CD4-positive, alpha-beta T cell treated with Interleukin-17A for 1 hour (primary cell): ENCODE measurements at places on chromosomes 5 and 9.

- DNase-seq = no peak
Measured at GRCh38 chr5:16568875-16569580, 47.8 kb downstream of the RETREG1 start.

GRCh38 chr5:79612667-79613198 is 492 bp downstream of the TENT2 start:
- DNase-seq = no peak

- DNase-seq = no peak
Measured at GRCh38 chr5:98604721-98605425, 168.6 kb upstream of the RGMB start.

GRCh38 chr9:99020786-99021436 is 77.2 kb downstream of the COL15A1 start:
- DNase-seq = no peak

GRCh38 chr9:113886933-113887332 is 10.8 kb downstream of the ZNF618 start:
- peak; percentile 22 for DNase-seq

DNA sequence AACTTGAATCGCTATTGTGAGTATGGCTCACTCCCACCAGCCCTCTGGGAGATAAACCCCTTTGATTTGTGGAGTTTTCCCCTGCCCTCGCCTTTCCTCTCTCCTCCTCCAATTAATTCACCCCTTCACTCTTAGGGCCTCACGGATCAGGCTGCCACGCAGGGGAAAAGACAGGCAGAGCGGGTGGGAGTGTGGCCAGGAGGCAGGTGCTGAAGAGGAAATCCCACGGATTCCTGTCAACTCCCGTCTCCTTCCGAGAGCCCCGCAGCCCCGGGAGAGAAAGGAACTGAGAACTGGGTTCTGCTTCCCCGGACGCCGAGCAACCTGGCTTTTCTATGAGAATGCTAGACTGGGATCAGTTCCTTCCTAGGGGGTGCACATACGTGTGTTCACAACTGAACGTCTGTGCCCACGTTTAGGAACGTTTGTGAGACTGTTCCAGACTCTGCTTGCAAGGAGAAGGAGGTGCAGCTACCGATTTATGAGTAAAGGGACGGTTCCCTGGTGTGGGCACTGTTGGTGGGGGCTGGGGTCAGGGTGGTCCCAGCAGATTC is 314.5 kb upstream of the TLE4 start:
- DNase-seq = no peak

GRCh38 chr9:105248691-105249090 is 4.2 kb downstream of the SLC44A1 start:
- DNase-seq = no peak

DNA sequence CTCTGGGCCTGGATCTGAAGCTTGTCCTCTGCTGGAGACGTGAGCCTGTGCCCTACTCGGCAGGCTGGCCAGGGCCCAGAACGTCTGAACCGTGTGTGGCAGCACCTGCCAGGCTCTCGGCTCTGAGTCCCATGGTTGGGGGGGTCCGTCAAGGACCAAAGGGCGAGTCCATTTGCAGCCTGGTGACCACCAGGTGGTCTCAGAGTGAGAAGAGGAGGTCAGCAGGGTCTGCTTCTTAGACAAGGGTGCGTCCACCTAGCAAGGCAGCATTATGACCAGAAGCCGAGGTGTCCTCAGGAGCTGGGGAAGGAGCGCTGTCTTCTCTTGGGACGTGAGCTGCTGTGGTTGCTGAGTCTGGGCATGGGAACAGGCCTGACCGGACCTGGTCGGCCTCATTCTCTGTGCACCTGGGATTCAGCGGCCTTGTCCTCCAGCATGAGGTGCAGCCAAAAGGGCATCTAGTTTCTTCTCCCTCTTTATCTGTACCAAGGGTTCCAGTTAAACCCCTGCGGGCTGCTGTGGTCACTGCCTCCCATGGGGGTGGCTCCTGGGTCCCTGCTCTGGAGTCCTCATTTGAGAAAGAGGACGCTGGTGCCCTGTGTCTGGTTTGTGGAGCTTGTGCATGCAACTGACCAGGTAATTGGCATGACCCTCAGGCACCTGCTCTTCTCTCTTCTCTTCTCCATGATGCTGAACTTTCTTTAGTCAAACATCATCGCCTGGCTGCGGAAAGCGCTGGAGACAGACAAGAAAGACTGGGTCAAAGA is 14.4 kb downstream of the EXOC3 start:
- DNase-seq = no peak

DNA sequence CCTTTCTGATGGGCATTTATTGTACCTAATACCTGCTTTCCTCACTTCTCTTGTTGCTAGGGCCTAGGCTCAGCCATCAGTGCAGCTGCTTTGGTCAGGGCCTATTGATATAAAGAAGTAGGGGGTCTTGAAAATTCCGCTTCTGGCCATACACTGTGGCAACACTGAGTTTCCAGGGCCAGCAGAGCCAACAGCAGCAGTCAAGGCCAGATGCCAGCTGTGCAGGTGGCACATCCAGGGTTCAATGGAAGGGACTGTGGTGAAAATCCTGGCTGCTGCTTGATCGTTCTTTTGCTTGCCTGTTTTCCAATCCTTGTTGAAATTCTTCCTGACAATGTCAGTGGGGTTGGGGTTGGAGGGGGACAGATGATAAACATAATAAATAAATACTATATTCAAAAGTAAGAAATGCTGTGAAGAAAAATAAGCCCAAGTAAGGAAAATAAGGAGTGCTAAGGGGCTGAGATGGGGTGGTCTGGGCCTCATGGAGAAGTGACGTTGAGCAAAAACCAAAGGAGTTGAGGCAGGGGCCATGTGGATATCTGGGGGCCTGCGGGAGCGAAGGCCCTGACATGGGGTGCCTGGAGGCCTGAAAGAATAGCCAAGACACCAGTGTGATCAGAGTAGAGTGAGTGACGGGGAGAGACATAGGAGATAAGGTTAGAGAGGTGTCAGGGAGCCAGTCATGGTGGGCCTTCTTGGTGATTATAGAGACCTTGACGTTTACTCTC is 91.0 kb upstream of the ALDH1B1 start:
- no peak for DNase-seq

GRCh38 chr9:113948891-113949570 is 72.9 kb downstream of the ZNF618 start:
- DNase-seq = no peak

DNA sequence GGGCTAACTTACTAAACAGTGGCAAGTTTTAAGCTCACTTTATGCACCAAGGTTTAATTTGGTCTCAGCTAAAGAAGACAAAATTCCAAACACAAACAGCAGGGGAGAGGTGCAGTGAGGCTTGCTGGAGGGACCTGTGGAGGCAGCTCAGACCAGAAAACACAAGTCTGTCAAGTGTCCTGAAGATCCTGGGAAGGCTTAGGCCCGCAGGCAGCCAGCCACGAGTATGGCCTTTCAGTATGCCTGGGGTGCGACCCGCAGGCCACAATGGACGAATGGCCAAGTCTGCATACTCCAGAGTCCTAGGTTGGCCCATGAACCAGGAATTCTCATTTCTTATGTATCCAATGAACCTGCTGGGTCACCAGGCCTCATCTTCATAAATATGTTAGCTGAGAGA is 9.3 kb downstream of the CCNI2 start:
- DNase-seq = no peak

DNA sequence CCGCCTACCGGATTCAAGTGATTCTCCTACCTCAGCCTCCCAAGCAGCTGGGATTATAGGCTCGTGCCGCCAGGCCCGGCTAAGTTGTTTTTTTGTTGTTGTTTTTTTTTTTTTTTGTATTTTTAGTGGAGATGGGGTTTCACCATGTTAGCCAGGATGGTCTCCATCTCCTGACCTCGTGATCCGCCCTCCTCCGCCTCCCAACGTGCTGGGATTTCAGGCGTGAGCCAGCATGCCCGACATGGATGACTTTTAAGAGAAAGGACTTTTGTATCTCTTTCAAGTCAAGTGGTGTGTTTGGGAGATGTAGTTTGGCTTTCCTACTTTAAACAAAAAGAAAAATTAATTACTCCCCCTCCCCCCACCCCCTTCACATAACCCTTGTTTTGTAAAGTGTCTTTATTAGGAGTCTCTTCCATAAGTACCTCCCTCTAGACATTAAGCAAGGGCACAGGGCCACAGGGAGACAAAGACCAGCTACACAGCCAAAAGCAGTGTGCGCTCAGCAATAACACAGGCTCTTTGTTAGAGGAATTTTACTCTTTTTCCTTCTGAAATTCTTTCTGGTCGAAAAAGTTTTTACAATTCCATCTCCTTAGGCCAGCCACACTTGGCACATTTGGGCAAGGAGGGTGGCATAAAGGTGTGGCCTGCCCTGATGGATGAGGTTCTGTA is 31.2 kb downstream of the JAKMIP2 start:
- DNase-seq = no peak

DNA sequence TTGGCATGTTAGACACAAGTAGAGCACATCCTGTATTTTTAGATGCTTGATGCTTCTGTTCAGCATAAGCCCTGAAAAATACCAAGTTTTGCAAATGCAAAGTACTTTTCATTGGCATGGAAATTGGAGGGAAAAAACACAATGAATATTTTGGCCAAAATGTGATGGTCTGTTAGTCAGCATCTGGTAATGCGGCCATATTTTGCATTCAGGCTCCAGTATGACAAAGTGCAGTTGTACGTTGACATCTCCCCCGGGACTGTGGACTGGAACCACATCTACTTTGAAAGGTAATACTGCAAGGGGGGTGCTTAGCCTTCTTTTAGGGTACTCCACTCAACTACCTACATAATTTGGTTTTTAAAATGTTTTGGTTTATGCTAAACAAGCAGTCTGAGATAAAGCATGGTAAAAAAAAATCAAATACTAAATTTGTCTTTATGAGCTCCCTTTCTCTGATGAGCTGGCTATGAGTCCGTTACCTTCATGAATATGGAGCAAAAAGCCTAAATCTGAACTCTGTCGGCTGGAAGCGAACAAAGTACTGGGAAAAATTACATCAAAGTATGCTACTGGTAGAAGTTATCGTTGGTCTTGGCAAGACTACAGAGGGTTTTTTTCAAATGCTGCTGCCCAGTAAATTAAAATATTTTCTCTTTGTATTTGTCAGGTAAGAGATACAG is 297.0 kb downstream of the ARHGEF28 start:
- DNase-seq = no peak

DNA sequence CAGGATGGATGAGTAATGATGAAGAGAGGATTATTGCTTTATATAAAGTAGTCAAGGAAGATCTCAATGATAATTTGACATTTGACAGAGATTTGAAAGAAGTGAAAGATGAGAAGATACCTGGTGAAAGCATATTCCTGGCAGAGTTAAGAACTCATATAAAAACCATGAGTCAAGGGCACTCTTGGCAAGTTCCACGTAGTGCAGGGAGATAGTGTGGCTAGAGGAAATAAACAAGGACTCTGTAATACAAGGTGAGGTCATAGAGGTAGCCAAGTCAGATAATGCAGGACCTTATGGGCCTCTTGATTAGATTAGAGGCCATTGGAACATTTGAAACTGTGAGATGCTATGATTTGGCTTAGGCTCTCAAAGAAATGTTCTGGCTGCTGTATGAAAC is 72.3 kb downstream of the HCN1 start:
- DNase-seq = no peak

DNA sequence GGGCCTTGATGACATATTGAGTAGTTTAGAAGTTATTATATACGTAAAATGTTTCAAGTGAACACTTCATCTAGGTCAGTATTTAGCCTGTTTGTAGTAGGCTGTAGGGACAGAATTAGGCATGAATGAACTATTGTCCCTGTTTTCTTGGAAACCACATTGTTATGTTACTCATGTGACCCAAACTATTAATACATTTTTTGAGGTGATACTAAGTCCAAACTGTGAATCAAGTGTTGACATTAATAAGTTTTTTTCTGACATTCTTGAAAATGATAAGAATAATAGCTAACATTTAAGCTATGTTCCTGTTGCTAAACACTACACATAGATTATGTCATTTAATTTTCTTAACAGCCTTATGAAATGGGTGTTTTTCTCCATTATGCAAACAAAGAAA is 1642.7 kb upstream of the WWC1 start:
- no peak for DNase-seq

DNA sequence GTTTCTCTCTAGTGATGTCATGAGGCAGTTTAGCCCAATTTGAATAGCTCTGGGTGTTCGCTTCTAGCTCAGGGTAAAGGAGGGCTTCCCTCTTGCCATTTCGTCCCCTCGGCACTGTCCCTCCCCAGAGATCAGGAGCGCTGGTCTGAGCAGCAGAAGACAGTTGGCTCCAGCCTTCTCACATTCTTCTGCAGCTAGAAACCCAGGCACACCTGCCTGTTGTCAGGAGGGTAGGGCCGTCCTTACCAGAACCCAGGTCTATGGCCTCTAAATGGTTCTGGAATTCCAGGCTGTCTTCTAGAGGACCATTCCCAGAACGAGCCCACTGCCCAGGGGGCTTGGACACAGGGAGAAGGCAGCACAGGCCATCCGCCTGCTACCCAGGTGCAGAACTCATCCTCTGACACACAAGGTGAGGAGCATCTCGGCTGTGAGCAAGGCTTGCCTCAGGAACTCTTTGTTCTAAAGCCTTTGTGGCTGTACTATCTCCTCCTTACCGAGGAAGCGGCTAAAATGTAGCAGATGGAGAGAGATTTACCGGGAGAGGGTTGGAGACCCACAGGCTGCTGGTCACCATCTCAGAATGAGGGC is 255.6 kb upstream of the IRX2 start:
- DNase-seq = no peak

- DNase-seq = no peak
Measured at GRCh38 chr5:113218200-113218599, 216.6 kb downstream of the TSSK1B start.

DNA sequence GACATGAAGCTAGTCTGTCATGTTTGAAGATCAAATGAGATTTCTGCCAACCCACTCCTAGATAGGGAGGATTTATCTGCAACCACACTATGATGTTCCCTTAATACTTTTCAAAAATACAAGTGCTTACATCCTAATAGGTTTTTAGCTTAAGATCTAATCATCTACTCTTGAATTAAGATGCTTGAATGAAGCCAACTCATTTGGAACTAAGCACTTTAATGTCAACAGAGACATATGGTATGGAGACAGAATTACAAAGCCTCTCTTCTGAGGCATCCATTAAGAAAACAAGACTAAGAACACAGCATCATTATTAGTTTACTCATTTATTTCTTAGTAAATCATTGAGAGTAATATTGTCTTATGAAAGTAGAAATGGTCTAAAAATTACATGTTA is 139.3 kb upstream of the NFIB start:
- DNase-seq = no peak

DNA sequence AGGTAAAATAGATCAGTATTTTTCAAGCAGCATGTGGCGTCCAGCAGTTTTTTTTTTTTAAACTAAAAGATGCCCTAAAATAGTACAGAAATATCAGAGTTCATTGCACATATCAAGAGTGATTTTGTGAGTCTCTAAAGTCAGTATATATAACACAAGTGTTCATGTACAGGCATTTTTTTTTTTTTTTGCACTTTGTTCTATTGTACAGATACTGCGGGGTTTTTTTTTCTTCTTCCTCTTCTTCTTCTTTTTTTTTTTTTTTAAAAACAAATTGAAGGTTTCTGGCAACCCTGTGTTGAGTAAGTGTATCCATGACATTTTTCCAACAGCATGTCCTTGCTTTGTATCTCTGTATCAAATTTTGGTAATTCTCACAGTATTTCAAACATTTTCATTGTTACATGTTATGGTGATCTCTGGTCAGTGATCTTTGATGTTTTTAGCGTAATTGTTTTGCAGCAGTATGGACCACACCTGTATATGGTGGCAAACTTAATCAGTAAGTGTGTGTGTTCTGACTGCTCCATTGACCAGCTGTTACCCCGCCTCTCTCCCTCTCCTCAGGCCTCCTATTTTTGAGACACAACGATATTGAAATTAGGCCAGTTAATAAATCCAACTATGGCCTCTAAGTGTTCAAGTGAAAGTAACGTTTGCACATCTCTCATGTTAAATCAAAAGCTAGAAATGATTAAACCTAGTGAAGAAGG is 76.8 kb downstream of the TRIO start:
- DNase-seq = no peak
